Cortex of kidney (tissue), 1 donor: ENCODE measurements at places on chromosomes 3 and 15.

- no peak for DNase-seq
Measured at GRCh38 chr15:26722621-26723160, 50.2 kb downstream of the GABRB3 start.

- DNase-seq, result no peak
Measured at GRCh38 chr3:5010140-5010539, 30.9 kb downstream of the BHLHE40 start.

DNA sequence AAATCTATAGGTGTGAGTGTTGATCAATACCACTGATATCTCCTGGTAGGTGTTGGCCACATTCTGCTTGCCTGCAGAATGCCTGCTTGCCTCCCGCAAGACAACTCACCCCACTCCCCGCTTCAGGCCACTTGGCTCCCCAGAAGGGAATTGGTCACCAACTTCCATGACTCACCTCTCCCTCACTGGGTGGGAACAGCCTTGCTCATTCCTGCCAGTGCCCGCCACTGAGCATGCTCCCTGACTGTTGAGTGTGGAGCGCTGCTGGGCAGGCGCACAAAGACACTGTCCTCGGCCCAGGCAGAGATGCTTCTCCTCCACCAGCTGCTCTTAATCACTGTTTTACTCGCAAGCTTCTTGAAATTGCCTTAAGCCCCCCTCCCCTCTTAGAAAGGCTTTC, 57.3 kb upstream of the PPP2R3A start:
- DNase-seq, result no peak

GRCh38 chr15:24861014-24861690, 93.6 kb upstream of the SNRPN start:
- no peak for DNase-seq

DNA sequence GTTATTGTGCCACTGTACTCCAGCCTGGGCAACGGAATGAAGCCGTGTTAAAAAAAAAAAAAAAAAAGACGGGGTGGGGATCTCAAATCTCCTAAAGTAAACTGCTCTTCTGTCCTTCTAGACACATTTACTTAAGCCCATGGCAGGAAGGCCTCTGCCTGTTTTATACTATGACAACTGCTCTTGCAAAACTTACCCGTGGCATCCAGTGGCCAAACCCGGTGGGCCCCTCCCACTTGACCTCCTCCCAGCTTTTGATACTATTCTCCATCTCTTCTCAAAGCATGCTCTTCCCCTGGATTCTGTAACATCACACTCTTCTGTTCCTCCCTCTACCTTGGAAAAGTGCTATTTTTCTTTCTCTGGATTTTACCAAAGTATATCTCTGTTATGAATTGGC, 112.2 kb downstream of the RFTN1 start:
- no peak for DNase-seq
